ENCODE measurements at places on chromosomes 1 and 21. TPM values are rescaled to one million over a fixed set of nuclear protein-coding genes. Genes with fewer than 3 reads are reported as not detected.

GRCh38 chr21:46637952-46638746, 2.7 kb downstream of the PRMT2 start:
- peaks cover 20% of the 10 kb centered on the region for H3K36me3 ChIP-seq
- H3K4me3 ChIP-seq, result peak overlapping the region; percentile 38
- no peak for DNase-seq
- no peak overlapping the region for H3K27ac ChIP-seq
- peaks cover 68% of the 10 kb centered on the region for H3K4me1 ChIP-seq

GRCh38 chr1:32741059-32741412, 38.5 kb upstream of the SYNC start:
- H3K4me3 ChIP-seq, result no peak overlapping the region
- peaks cover 5% of the 10 kb centered on the region for H3K4me1 ChIP-seq
- H3K27me3 ChIP-seq, result peaks cover 12% of the 10 kb centered on the region
- H3K36me3 ChIP-seq, result no peaks in the 10 kb centered on the region

- no peaks in the 10 kb centered on the region for H3K27me3 ChIP-seq
- no peak for DNase-seq
- peaks cover 7% of the 10 kb centered on the region for H3K36me3 ChIP-seq
- H3K4me3 ChIP-seq, result no peak overlapping the region
These were observed 126.4 kb downstream of the DHRS3 start for GRCh38 chr1:12491656-12492055.

DNA sequence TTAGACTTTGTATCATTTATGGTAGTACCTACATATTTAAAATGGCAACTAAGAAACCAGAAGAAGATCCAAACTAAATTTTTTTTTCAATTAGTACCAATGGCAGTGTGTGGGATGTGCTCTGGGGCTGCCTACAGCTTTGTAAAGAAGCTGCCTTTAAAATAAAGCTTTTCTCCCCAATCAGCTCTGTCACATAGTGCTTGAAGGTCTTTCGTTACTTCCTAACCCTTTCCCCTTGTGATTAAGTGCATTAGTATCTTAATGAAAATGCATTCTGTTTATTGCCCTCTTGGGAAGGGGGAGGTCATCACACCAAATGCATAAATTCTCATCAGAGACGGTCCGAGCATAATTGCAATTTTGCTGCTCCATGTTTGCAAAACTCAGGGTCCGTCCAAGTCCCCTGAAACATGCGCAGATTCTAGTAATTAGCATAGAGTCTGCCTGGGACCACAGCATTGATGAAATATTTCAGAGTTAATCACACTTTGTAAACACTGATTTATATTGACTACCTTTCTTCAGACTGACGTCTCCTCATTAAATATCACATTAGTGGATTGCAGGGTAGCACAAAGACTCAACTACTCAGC, 71.3 kb downstream of the ESRRG start:
- DNase-seq, result no peak
- no peaks in the 10 kb centered on the region for H3K36me3 ChIP-seq
- H3K4me3 ChIP-seq, result no peak overlapping the region
- no peaks in the 10 kb centered on the region for H3K4me1 ChIP-seq
- H3K27me3 ChIP-seq, result no peaks in the 10 kb centered on the region

GRCh38 chr1:212981025-212981495, 30.7 kb downstream of the VASH2 start:
- no peak overlapping the region for H3K4me3 ChIP-seq
- no peaks in the 10 kb centered on the region for H3K36me3 ChIP-seq
- no peaks in the 10 kb centered on the region for H3K27me3 ChIP-seq
- peaks cover 9% of the 10 kb centered on the region for H3K4me1 ChIP-seq

DNA sequence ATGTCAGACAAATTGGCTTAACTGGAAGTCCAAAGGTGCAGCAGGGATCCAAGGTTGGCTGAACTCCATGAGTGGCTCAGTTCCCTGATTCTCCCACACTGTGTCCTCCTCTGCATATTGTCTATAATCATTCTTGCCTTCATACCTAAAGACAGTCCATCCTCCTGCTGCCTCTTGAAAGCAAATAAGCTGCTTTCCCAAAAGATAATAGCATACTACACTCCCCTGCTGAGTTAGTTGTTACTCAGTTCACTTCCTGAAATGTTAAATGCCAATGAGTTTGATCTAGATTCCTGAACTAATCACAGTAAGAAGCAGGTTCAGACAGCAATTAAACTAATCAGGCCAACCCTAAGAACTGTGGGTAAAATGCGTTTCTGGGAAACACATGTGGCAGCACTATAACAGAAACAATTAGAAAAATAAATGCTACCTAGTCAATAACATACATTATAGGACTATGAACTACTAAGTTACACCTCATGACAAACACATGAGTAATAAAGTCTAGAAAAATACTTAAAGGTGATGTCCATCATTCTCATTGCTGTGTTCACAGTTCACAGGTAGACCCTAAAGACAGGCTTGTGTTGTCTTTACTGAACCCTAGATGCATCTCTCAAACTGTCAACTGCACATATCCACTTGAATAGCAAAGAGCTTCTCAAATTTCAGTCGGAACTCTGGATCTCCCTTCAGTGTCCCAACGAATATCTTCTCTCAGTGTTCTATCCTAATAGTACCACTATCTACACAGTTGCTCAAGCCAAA, 50.8 kb upstream of the BOLA1 start:
- H3K4me3 ChIP-seq, result no peak overlapping the region
- H3K4me1 ChIP-seq, result peaks cover 56% of the 10 kb centered on the region
- H3K27ac ChIP-seq, result peak overlapping the region; percentile 83
- DNase-seq, result no peak
- H3K36me3 ChIP-seq, result no peaks in the 10 kb centered on the region

- H3K27ac ChIP-seq, result no peak overlapping the region
- no peaks in the 10 kb centered on the region for H3K27me3 ChIP-seq
- no peaks in the 10 kb centered on the region for H3K36me3 ChIP-seq
- no peak overlapping the region for H3K4me3 ChIP-seq
- DNase-seq, result peak; percentile 22
- peaks cover 22% of the 10 kb centered on the region for H3K4me1 ChIP-seq
These were observed 489 bp downstream of the CELSR2 start for GRCh38 chr1:109249654-109250401.

- H3K27ac ChIP-seq, result no peak overlapping the region
- no peaks in the 10 kb centered on the region for H3K27me3 ChIP-seq
- no peaks in the 10 kb centered on the region for H3K4me1 ChIP-seq
- H3K36me3 ChIP-seq, result no peaks in the 10 kb centered on the region
- no peak overlapping the region for H3K4me3 ChIP-seq
These were observed 190.8 kb downstream of the LTN1 start for GRCh38 chr21:28801906-28802305.

- peaks cover 31% of the 10 kb centered on the region for H3K4me1 ChIP-seq
- H3K27ac ChIP-seq, result no peak overlapping the region
- no peaks in the 10 kb centered on the region for H3K27me3 ChIP-seq
- peaks cover 3% of the 10 kb centered on the region for H3K36me3 ChIP-seq
These were observed 54.6 kb downstream of the SKI start for GRCh38 chr1:2282556-2283270.

GRCh38 chr1:33255347-33256220, 708 bp upstream of the ZNF362 start:
- H3K4me1 ChIP-seq, result peaks cover 32% of the 10 kb centered on the region
- H3K4me3 ChIP-seq, result peak overlapping the region; percentile 50
- no peaks in the 10 kb centered on the region for H3K27me3 ChIP-seq
- H3K36me3 ChIP-seq, result no peaks in the 10 kb centered on the region
- DNase-seq, result peak; percentile 29

DNA sequence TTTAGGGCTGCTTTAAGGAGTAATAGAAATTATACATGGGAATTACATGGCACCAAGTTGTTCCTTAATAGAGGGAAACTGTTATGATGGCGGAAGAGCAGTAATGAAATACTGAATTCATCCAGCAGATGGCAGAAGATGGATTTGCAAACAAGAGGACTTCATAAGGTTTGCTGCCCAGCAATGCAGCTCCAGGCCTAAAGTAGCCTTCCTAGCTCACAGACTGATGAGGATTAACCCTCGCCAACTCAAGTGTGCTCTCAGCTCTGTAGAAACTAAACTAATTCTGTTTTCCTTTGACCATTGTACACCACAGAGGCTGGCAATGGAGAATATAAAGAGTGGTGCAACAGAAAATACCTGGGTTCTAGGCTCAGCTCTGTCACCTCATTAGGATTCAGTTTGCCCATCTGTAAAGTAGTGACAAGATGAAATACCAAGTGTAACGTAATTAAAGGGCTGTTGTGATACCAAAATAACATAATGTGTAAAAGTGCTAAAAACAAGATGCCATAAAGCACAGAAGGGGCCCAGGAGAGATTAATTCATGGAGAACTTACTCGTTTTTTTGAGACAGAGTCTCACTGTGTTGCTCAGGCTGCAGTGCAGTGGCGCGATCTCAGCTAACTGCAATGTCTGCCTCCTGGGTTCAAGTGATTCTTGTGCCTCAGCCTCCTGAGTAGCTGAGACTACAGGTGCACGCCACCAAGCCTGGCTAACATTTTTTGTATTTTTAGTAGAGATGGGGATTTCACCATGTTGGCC, 102.4 kb upstream of the SERBP1 start:
- H3K27me3 ChIP-seq, result no peaks in the 10 kb centered on the region
- no peak overlapping the region for H3K4me3 ChIP-seq
- H3K36me3 ChIP-seq, result no peaks in the 10 kb centered on the region
- no peak overlapping the region for H3K27ac ChIP-seq
- H3K4me1 ChIP-seq, result no peaks in the 10 kb centered on the region

DNA sequence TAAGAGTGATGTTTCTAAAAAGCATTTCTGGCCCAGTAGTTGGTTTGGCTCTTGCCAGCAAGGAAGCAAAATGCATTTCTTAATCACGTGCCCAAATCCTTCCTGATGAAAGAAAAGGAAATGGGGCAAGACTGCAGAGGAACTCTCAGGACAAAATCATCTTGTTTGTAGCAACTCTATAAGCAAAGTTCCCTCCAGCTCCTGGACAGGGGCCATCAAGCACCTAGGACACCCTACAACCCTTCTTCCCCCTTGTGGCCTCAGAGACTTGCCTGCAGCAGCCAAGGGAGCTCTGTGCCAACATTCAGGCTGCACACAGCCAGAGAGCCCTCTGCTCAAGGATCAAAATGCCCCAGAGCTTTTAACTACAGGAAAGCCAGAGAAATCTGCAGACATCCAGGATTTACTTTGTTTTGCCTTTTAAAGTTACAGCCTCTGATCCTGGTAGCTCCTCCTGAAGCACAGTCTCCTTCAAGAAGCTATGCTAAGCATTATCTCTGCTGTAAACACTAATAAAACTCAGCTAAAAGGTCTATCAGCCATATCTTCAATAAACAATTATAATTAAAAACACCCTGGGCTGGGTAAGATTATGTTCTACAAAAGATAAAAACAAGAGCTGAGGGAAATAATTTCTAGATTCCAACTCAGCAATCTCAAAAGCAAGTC, 105.0 kb downstream of the KIAA0319L start:
- H3K4me1 ChIP-seq, result peaks cover 26% of the 10 kb centered on the region
- H3K36me3 ChIP-seq, result peaks cover 42% of the 10 kb centered on the region
- H3K27ac ChIP-seq, result peak overlapping the region; percentile 16
- no peaks in the 10 kb centered on the region for H3K27me3 ChIP-seq

- H3K4me3 ChIP-seq, result no peak overlapping the region
- no peak overlapping the region for H3K27ac ChIP-seq
- H3K4me1 ChIP-seq, result no peaks in the 10 kb centered on the region
These were observed 17.2 kb downstream of the KAZN start for GRCh38 chr1:14615549-14616218.

DNA sequence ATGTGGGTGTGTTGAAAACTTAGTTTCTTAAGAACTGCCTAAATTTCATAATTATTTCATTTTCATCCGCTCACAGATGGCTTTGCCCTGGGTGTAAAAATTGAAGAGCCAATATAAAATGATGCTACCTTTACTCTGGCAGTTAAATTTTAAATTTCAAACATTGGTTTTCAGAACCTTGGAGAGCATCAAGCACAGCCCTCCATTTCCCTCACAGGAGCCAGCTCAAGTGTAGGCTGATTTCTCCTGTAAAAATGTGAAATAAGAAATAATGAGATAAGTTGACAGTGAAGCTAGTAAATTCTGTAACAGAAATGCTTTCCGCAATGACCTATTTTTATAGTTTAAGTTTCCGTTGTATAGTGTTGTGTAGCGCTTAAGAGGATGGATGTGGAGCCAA, 53.9 kb upstream of the AKT3 start:
- no peak overlapping the region for H3K27ac ChIP-seq
- DNase-seq, result no peak
- no peaks in the 10 kb centered on the region for H3K36me3 ChIP-seq

- H3K27me3 ChIP-seq, result no peaks in the 10 kb centered on the region
- H3K36me3 ChIP-seq, result peaks cover 5% of the 10 kb centered on the region
- peak overlapping the region; percentile 97 for H3K4me3 ChIP-seq
- H3K27ac ChIP-seq, result peak overlapping the region; percentile 66
- H3K4me1 ChIP-seq, result peaks cover 36% of the 10 kb centered on the region
These were observed 1.4 kb upstream of the RGS2 start for GRCh38 chr1:192807211-192808162.

DNA sequence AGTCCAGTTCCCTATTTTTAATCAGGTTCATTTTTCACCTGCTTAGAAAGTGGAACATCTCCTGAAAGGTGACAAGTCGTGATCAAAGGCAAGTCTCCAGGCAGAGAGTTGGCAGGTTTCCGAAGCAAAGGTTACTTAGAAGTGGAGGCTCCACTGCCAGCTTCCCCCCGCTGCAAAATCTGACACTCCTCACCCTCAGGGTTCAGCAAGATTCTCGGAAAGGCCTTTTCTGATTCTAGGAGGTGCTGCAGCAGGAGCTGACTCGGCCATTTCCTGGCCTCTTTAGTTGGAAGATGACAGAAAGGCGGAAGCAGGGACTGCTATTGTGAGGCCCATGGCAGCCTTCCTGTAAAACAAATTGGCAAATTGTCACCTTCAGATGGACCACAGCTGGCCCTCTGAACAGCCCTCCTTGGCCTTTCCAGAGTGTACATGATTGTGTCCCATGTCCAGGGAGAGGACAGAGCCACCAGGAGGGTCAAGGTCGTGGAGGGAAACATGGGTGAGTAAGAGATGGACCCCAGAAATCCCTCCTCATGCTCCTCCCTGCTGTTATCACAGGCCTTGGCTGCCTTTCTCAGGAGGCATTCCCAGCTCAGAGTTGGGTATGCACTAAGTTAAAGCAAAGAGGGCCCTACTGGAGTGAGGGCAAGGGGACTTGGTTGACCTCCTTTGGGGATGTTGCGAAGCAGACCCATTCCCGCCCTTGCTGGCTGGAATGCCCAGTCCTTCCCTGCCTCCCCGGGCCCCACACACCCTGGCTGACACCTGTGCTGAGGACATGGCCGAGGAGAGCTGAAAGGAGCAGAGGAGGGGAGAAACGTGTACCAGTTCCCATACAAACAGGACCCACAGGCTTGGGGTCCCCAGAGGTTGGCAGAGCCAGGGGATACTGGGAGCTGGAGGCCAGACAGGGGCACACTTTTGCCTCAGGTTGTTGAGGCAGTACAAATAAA, 115.5 kb upstream of the IRF2BP2 start:
- no peaks in the 10 kb centered on the region for H3K36me3 ChIP-seq
- H3K4me1 ChIP-seq, result peaks cover 89% of the 10 kb centered on the region
- peak; percentile 61 for DNase-seq
- peak overlapping the region; percentile 13 for H3K4me3 ChIP-seq
- H3K27me3 ChIP-seq, result no peaks in the 10 kb centered on the region

- H3K4me3 ChIP-seq, result peak overlapping the region; percentile 72
- peak; percentile 21 for DNase-seq
- H3K4me1 ChIP-seq, result peaks cover 8% of the 10 kb centered on the region
- peak overlapping the region; percentile 52 for H3K27ac ChIP-seq
These were observed 17.1 kb upstream of the TMEM9 start for GRCh38 chr1:201171063-201172036.

The SMPDL3B gene
- total RNA-seq, result not detected

The SPOCD1 gene
- total RNA-seq, result 0.94 TPM

The S100A3 gene
- total RNA-seq, result not detected

The MCOLN2 gene
- total RNA-seq, result 20.3 TPM

The ZNF648 gene
- not detected for total RNA-seq

The KCND3 gene
- not detected for total RNA-seq

The BSND gene
- total RNA-seq, result not detected

The PTPN7 gene
- 68.4 TPM for total RNA-seq

The SPRR2F gene
- not detected for total RNA-seq

All from CD4-positive, alpha-beta memory T cell (primary cell).